ENCODE measurements at places on chromosomes 13 and 19.
A peak's percentile ranks its signal among the peaks of the same experiment; 100 is the strongest.

DNA sequence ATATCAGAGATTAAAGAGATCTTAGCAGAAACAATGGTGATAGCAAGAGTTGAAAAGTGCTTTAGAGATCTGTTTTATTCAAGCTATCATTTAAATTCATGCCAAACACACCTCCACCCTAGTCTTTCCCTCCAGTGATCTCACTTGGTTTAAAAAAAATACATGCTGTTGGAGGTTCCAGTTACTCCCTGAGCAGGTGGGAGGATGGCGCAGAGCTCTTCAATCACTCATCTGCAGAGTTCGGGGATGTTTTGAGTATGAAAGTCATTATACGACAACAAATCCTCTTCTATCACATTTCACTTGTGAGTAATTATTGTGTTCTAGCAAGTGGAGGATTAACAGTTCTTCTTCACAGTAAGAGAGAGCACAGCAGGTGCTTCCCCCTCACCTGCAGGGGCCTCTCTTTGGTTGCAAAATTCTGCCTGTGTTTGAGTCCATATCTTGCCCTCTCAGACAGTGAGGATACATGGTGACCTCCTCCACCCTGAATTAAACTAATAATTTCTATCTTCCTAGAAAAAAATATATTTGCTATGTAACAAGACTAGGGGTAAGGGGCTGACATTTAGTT, 376.7 kb downstream of the LIG4 start:
- no peak for DNase-seq

DNA sequence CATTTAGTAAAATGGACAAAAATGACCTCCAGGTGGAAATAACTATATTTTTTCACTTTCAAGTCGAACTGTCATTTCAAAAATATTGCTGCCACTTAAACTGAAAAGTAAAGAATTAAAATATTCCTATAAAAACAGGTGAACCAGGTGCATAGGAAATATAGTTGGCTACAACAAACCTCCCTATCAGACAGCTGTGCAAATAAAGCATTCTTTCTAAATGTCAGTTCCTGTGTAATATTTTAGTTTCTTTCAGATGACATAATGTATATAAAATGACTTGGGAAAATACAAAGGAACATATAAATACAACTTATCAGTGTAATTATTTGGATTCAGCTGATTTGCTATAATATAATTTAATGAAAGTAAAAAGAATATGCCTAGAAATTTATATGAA, 403.5 kb upstream of the GPC6 start:
- DNase-seq, result no peak

GRCh38 chr13:107138486-107138885, 570.5 kb upstream of the ARGLU1 start:
- DNase-seq, result no peak

DNA sequence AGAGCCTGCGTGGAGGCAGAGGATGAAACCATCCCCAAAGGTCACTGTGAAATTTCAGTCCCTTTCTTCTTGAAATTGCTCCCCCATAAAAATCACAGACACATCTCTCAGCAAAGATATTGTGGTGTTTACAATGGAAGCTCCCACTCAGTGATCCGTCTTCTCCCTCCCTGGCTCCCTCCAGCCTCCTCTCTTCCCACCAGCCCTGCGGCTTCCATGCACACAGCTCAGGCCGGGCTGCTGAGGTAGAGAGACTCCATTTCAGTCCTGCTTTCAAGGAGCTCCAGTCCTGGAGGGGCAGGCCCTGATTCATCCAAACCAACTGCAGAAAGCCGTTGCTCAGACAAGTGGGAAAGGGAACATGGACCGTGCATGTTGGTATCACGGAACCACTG, 24.0 kb upstream of the MIER2 start:
- DNase-seq, result no peak

GRCh38 chr19:58279042-58279924, 528 bp downstream of the ZNF8 start:
- peak; percentile 53 for DNase-seq

GRCh38 chr13:53038993-53039392, 10.4 kb downstream of the OLFM4 start:
- no peak for DNase-seq

DNA sequence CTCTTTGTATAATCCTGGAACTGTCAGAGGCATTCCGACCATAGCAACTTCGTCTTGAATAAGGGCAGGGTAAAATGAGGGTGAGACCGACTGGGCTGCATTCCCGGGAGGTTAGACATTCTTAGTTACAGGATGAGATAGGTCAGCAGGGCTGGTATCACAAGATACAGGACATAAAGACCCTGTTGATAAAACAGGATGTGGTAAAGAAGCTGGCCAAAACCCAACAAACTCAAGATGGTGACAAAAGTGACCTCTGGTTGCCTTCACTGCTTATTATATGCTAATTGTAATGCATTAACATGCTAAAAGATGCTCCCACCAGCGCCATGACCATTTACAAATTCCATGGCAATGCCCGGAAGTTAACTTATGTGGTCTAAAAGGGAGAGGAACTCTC, 27.7 kb upstream of the MBNL2 start:
- DNase-seq, result no peak

DNA sequence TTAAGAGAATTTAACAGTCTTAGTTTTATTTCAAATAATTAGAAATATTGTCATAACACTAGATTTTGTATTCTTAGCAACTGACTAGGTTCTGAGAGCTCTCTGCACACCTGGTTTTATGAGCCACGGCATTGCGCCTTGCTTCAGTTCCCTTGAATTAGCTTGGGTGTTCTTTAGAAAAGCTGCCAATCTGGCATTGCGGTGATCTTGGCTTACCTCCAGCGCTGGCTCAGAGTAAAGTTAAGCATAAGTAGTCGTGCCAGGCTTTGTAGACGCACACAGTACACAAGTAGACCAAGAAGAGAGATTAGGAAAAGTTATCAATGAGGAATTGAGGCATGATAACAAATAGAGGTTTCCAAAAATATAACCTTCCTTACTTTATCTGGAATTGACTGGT, 45.7 kb downstream of the TPP2 start:
- no peak for DNase-seq

DNA sequence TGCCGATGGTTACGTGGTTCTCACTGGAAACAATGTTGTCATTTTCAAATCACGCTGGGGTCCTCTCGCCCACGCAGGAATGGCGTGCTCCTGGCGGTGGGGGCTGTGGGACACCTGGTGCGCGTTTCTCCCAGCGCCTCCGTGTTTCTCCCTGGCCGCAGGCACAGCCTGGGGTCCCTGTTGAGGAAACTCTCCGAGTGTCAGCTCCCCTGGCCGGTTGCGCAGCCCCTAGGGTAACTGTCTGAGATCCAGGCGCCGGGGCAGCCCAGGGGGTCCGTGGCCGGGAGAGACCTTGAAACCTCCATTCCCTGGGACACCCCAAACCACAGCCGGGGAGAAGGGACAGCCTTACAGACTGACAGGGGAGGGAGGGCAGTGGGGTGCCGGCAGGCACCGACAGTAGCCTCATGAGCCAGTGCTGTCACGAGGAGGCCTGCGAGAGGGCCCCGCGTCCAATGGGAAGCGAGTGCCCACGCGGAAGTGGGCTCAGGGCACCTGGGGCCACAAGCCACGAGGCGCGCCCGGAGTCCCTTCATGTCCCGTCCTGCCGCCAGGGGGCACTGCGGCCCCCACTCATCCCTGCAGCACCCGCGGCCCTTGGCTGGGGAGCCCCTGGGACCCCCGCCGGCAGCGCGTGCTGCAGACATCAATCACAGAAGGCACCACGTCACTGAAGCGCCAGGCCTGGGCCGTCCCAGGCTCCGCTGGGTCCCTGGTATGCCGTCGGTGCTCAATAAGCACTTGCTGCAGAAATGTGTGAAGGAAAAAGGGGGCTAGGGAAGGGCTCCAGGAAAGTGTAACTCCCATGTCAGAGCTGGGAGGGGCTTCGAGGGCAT, 9.5 kb downstream of the ADAMTSL5 start:
- peak; percentile 78 for DNase-seq

- DNase-seq, result no peak
These were observed 544.2 kb upstream of the KLF12 start for GRCh38 chr13:74678308-74678965.

DNA sequence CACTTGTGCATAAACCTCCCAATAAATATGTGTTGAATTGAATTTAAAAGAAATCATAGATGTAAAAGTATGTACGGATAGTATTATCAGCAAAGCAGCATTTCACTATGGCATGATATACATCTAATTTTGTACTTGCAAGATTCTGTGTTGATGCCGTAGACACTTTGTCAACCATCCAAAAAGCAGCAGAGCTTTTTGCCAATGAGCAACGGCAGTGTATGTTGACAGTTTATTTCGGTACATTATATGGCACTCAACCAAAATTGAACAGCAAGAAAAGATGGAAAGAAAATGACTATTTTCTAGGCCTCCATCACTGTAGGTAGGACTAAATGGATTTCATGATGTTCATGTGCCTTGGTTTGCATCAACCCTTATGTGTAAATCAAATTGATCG, 543.7 kb downstream of the DACH1 start:
- no peak for DNase-seq

DNA sequence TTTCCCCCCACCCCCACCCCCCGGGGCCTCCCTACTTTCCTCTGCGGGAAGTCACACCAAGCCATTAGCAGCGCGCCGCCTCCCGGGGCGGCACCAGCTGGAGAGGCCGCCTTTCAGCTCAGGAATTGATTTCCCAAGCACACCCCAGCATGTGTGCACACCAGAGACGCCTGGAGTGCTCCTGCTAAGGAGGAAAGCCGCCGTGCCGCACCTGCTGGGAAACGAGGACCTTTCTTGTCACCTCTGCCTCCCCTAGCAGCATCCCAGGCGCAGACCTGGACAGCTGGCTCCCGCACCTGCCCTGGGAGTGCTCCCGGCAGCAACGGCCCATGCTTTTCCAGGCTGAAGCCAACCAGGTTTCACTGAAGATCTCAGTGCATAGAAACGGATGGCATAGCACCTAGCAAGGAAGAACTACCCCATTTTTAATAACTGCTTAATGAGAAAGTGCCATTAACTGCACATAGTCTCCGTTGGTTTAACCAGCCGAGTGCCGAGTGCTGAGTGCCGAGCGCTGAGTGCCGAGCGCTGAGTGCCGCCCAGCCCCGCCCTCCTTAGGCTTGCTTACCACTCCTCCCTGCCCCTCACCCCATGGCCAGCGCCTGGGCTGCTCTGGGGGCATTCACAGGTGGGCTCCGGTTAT, 165.0 kb downstream of the USP12 start:
- DNase-seq, result peak; percentile 31

GRCh38 chr19:30969591-30969990, 379.6 kb downstream of the TSHZ3 start:
- DNase-seq, result no peak

DNA sequence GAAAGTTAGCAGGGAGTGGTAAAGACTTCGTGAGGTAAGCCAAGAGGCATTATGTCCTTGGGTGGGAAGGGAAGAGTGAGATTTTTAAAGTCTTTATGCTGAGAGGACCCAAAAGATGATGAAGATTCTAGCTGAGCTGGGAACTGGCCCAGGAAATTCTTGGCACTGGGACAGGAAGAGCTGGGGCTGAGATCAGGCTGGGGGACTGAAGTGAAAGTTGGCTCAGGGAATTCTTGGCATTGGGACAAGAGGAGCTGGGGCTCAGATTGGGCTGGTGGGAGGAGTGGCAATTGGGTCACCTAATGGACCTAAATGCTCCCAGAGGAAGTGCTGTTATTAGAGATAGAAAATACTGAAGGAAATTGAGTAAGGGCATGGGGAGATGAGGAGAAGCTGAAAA, 8.8 kb downstream of the SCEL start:
- peak; percentile 19 for DNase-seq

- peak; percentile 61 for DNase-seq
These were observed 157.2 kb downstream of the TM9SF2 start for GRCh38 chr13:99658261-99658991.

- DNase-seq, result no peak
These were observed 3.0 kb downstream of the IRS2 start for GRCh38 chr13:109783447-109783814.

DNA sequence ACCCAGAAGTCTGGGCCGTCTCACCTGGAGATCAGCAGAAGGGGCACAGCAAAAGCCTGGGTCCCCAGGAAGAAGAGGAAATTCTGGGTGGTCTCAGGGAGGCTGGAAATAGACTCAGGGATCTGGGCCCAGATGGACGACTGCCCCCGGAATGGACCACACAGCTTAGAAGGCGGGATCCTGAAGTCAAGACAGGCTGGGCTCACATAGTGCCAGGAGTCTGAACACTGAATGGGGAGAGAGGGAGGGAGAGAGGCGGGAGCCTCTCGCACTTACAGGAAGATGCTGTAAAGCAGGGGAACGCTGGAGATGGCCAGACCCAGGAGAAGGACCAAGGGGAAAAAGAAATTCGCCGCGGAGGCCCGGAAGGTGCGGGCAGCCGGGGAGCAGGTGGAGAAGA, 1.3 kb upstream of the LENG1 start:
- DNase-seq, result no peak

DNA sequence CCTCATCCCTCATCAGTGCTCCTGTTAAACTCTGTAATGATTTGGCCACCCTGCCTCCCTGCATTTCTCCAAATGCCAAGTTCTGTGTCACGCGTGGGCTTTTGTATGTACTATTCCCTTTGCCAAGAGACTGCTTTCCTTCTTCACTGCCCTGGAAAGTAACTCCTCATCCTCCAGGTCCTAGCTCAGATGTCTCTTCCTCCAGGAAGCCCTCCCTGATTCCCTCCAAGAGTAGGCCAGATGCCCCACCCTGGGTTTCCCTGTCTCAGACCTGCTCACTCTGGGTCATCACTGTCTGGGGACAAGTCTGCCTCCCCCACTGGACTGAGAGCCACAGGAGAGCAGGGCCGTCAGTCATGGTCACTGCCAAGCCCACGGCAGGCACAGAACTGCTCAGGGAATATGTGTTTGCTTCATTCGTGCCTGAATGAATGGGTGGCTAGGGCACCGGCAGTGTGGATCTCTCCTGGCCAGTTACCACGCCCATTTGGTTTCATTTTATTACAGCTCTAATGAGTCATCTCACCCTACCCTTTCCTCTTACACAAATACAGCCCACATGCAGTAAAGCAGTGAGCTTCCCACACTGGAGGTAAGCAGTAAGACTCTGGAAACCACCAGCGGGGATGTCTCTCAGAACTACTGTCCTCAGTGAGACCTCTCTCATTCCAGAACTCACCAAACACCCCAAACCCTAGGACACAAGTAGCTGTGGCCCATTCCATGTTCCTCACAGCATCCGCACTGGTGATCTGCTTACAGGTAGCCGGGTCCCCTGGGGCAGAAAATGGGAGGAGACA, 12.1 kb upstream of the GPR4 start:
- peak; percentile 64 for DNase-seq

DNA sequence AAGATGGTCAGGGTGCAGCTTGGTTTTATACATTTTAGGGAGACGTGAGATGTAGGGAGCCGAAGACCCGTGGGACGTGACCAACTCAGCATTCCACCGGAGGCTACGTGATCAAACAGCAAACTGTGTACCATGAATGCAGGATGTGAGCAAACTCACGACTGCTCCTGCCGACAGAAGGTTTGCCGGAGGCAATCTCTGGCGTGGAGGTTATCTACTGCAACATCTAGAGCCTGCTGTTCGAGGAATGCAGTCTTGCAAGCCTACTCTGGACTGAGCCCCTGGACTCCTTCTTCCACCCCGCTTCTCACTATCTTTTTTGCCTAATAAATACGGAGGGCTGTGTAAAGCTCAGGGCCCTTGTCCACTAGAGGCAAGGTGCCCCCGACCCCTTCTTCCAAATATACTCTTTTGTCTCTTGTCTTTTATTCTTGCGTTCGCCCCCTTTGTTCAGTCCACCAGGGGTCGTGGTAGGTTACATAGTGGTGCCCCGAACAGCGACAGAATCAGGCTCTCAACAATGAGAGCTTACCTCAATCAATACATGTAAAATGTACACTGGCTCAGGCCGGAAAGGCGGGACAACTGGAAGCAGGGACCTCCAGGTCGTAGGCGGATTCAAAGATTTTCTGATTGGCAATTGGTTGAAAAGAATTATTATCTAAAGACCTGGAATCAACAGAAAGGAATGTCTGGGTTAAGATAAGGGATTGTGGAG, 8.9 kb upstream of the OR1I1 start:
- no peak for DNase-seq
